A172 (cell line): ENCODE measurements at places on chromosomes 3 and 15. TPM values are rescaled to one million over a fixed set of nuclear protein-coding genes. Genes with fewer than 3 reads are reported as not detected.

Gene SLC15A2
- not detected in 2 replicates for total RNA-seq

DNA sequence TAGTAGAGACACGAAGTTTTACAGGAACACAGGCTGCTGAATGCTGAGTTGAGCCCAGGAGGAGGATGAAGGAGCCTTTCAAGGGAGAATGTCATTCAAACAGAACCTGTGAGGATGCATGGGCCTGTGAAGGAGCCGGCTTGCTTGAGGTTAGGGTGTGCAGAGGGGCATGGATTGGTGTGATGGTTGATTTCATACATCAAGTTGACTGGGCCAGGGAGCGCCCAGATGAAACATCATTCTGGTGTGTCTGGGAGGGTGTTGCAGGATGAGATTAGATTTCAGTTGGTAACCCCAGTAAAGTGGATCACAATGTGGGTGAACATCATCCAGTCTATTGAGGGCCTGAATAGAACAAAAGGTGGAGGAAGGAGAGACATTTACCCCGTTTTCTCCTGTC, 243.6 kb downstream of the EDEM1 start:
- no peak for DNase-seq

Gene GOLGA8F
- total RNA-seq: not detected in 2 replicates

- no peak for DNase-seq
Observed at GRCh38 chr3:108897883-108898282, 55.8 kb downstream of the GUCA1C start.

GRCh38 chr15:89101302-89102193, 13.3 kb downstream of the ABHD2 start:
- peak; percentile 98 for DNase-seq

- peak; percentile 98 for DNase-seq
Observed at GRCh38 chr3:159200176-159200575, 398.3 kb downstream of the MFSD1 start.

DNA sequence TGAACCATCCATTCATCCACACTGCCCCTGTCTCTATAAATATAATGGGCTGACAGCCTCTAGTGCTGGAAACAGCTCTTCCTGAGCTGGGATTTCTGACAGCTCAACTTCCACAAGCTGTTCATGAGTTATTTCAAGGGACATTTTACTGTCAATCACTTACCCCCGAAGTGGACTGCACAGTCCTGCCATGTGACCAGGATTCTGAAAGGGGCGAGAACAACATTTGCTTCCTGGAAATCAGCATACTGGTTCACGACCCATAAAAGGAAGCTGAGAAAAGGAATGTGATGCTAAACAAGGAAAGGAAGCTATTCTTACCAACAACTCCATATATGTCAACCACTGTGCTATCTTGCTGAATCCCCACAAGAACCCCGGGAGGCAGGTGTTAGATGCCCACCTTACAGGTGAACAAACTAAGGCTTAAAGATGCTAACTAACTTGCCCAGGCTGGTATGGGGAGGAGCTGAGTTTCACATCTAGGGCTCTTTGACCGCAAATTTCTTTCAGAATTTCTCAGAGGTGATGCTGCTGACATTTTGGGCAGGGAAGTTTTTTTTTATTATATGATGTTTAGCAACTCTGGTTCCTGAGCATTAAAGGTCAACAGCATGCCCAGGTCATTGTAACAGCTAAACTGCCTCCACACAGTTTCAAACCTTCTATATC, 16.5 kb upstream of the REC114 start:
- DNase-seq: no peak

Gene TEX55
- not detected in 2 replicates for total RNA-seq

GRCh38 chr15:40891810-40892446, 2.3 kb upstream of the VPS18 start:
- DNase-seq: peak; percentile 59

Gene UMPS
- total RNA-seq: 55.5 and 84.5 TPM in 2 replicates
